ENCODE measurements at places on chromosomes 4 and X. TPM values are rescaled to one million over a fixed set of nuclear protein-coding genes. Genes with fewer than 3 reads are reported as not detected.

- H3K27ac ChIP-seq: no peak overlapping the region
- H3K27me3 ChIP-seq: no peaks in the 10 kb centered on the region
Measured at GRCh38 chrX:153984351-153985178, 12.0 kb downstream of the TMEM187 start.

The SSX2 gene
- not detected for total RNA-seq

DNA sequence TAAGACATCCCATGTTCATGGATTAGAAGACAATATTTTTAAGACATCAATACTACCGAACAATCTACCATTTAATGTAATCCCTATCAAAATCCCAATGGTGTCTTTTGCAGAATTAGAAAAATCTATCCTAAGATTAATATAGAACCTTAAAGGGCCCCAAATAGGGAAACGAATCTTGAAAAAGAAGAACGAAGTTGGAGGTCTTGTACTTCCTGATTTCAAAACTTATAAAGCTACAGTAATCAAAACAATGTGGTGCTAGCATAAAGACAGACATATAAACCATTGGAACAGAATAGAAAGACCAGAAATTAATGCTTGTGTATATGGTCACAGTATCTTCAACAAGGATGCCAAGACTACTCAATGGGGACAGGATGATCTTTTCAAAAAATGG is 42.0 kb downstream of the CENPE start:
- H3K27ac ChIP-seq: no peak overlapping the region
- no peaks in the 10 kb centered on the region for H3K27me3 ChIP-seq

- H3K27ac ChIP-seq: no peak overlapping the region
- H3K27me3 ChIP-seq: no peaks in the 10 kb centered on the region
- no peaks in the 10 kb centered on the region for H3K36me3 ChIP-seq
- no peak overlapping the region for H3K4me3 ChIP-seq
Measured at GRCh38 chrX:46686003-46686645, 72.8 kb downstream of the SLC9A7 start.

The DRP2 gene
- total RNA-seq: 0.28 TPM

DNA sequence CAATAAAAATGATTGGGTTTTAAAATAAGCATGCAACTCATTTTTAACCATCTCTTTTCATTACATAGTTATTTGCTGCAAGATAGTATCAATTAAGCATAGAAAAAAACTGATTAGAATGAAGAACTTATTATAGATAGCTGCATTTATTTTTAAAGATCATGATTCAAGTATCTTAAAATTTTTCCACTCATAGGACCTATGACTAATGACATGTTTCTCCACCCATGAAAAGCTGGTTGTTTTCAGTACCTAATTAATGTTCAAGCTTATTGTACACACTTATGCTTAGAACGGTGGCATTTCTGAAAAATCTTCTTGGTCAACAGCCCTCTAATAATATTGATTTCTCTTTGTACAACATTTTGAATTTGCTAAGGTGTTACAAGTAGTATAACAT is 193.5 kb upstream of the PITX2 start:
- no peaks in the 10 kb centered on the region for H3K27me3 ChIP-seq
- H3K4me3 ChIP-seq: no peak overlapping the region
- no peak for DNase-seq
- no peaks in the 10 kb centered on the region for H3K4me1 ChIP-seq
- H3K36me3 ChIP-seq: no peaks in the 10 kb centered on the region

- peak; percentile 58 for DNase-seq
- peak overlapping the region; percentile 60 for H3K4me3 ChIP-seq
- H3K4me1 ChIP-seq: no peaks in the 10 kb centered on the region
- H3K27ac ChIP-seq: no peak overlapping the region
- peaks cover 100% of the 10 kb centered on the region for H3K27me3 ChIP-seq
Measured at GRCh38 chrX:119991005-119991787, 47.6 kb upstream of the NKAP start.

- H3K36me3 ChIP-seq: no peaks in the 10 kb centered on the region
- DNase-seq: no peak
- H3K27ac ChIP-seq: no peak overlapping the region
- no peaks in the 10 kb centered on the region for H3K4me1 ChIP-seq
Measured at GRCh38 chrX:133939655-133940302, 45.6 kb downstream of the GPC3 start.

GRCh38 chrX:153459986-153460385 is 10.4 kb downstream of the HAUS7 start:
- no peaks in the 10 kb centered on the region for H3K4me1 ChIP-seq
- no peaks in the 10 kb centered on the region for H3K27me3 ChIP-seq
- no peaks in the 10 kb centered on the region for H3K36me3 ChIP-seq
- no peak overlapping the region for H3K27ac ChIP-seq
- H3K4me3 ChIP-seq: no peak overlapping the region

DNA sequence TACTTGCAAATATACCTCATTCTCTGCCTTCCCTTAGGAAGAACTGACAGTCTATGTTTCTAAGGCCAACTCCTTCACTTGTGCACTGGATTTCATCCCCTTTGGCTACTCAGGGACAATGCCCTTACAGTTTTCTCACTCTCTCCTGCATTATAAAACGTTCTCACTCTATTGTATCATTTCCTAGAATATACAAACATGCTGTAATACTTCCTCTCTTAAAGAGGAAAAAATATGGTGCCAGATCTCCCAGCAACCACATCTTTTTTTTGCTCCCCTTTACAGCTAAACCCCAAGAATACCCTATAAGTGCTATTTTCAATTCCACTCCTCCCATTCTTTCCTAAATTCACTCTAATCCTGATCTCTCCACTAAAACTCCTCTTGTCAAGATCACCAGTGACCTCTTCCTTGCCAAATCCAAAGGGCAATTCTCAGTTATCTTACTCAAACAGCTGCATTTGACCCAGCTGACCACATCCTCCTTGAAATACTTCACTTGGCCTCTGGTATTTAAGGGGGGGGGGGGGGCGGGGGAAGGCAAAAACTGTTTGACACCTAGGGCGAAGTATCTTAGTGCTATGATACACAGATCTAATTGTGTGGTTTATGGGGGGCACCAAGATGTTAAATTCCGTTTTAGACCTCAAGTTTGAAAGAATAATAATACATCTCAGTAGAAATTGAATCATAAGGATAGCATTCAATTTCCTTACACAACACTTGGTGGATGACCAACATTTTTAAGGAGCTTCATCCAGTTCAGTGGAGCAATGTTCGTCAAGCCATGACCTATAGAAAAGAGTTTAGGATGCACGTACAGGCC is 1.6 kb downstream of the RCHY1 start:
- no peaks in the 10 kb centered on the region for H3K4me1 ChIP-seq
- H3K36me3 ChIP-seq: peaks cover 30% of the 10 kb centered on the region
- DNase-seq: peak; percentile 44
- H3K4me3 ChIP-seq: peak overlapping the region; percentile 100
- no peaks in the 10 kb centered on the region for H3K27me3 ChIP-seq

DNA sequence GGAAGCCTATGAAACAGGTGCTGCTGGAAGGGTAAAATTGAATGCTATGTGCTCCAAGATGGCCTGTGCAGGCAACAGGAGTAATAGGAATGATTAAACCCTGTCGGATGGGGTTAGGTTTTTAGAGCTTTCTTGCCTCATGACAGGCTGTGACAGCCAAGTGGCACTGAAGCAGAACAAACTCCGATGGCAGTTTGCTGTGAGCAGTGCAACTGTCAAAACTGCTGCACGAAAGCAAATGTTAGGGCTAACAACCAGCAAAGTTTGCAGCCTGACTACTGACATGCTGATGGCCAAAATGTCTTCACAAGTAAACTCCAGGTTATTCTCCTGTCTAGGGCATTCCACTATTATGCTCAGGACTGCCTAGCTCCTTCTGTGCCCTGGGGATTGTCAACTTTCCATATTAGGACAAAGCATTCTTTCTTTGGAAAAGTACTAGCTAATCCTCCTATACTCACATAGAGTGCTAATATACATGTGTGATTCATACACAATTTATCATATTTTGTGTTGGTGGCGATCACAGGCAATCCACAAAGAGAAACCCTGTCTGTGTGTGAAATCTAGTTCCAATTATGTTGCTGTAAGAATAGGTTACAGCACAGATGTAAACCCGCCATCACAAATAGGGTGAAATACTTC is 486.6 kb upstream of the TENM3 start:
- H3K36me3 ChIP-seq: no peaks in the 10 kb centered on the region
- H3K27ac ChIP-seq: no peak overlapping the region
- H3K4me3 ChIP-seq: no peak overlapping the region
- no peaks in the 10 kb centered on the region for H3K27me3 ChIP-seq
- DNase-seq: no peak

The GLUD2 gene
- 7.8 TPM for total RNA-seq

The NPY2R gene
- total RNA-seq: not detected

- no peaks in the 10 kb centered on the region for H3K4me1 ChIP-seq
- H3K27ac ChIP-seq: no peak overlapping the region
- H3K36me3 ChIP-seq: peaks cover 12% of the 10 kb centered on the region
- no peaks in the 10 kb centered on the region for H3K27me3 ChIP-seq
- H3K4me3 ChIP-seq: no peak overlapping the region
Measured at GRCh38 chrX:14837155-14837554, 35.7 kb downstream of the FANCB start.

DNA sequence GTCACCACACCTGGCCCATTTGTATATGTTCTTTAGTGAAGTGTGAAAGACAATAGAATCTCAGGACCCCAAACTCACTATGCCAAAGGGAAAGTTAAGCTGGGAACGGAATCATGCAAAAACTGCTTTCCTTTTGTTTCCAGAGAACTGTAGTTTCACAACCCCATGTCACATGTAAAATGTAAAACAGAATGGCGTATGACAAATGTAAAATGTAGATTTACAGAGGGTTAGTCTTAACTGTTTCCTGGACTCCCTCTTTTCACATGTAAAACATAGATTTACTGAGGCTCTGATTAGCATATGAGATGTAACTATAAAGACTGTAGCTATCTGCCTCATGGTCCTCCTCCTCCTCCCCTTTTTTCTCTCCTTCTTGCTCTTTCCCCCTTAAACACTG is 66.3 kb downstream of the ABLIM2 start:
- H3K4me1 ChIP-seq: no peaks in the 10 kb centered on the region
- no peaks in the 10 kb centered on the region for H3K27me3 ChIP-seq
- no peak overlapping the region for H3K4me3 ChIP-seq
- no peaks in the 10 kb centered on the region for H3K36me3 ChIP-seq
- no peak for DNase-seq
- no peak overlapping the region for H3K27ac ChIP-seq
